ENCODE measurements at places on chromosomes 11 and 22. TPM values are rescaled to one million over a fixed set of nuclear protein-coding genes. Genes with fewer than 3 reads are reported as not detected.

HBG1 gene
- total RNA-seq, result not detected

GRCh38 chr11:111179184-111179910, 66.2 kb upstream of the POU2AF2 start:
- no peak for DNase-seq

CDC42EP2 gene
- 36.5 TPM for total RNA-seq

- DNase-seq, result no peak
Observed at GRCh38 chr11:74237541-74237940, 66.5 kb downstream of the PPME1 start.

ARFIP2 gene
- 131 TPM for total RNA-seq

GRCh38 chr11:35623621-35624168, 5.4 kb downstream of the FJX1 start:
- no peak for DNase-seq

- DNase-seq, result no peak
Observed at GRCh38 chr11:106397787-106398501, 320.5 kb downstream of the AASDHPPT start.

PTDSS2 gene
- 56.6 TPM for total RNA-seq

- no peak for DNase-seq
Observed at GRCh38 chr11:69099180-69099579, 50.4 kb downstream of the TPCN2 start.

DNA sequence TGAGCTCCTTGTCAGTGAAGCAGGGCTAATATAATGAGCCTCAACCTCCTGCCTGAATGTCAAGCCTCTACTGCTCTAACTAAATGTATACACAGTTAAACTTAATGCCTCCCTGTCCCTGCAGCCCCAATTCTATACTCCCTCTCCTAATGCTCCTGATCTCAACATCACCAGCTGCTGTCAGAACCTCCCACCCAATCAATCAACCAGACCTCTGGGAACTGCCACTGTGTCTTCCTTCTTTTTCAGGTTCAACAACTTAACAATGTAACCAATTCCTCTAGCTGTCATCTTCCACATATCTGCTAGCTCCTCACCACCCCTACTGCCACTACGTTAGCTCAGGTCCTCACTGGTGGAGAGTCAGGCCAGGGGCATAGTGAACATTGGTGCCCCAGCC, 339.8 kb upstream of the NARS2 start:
- DNase-seq, result no peak

DNA sequence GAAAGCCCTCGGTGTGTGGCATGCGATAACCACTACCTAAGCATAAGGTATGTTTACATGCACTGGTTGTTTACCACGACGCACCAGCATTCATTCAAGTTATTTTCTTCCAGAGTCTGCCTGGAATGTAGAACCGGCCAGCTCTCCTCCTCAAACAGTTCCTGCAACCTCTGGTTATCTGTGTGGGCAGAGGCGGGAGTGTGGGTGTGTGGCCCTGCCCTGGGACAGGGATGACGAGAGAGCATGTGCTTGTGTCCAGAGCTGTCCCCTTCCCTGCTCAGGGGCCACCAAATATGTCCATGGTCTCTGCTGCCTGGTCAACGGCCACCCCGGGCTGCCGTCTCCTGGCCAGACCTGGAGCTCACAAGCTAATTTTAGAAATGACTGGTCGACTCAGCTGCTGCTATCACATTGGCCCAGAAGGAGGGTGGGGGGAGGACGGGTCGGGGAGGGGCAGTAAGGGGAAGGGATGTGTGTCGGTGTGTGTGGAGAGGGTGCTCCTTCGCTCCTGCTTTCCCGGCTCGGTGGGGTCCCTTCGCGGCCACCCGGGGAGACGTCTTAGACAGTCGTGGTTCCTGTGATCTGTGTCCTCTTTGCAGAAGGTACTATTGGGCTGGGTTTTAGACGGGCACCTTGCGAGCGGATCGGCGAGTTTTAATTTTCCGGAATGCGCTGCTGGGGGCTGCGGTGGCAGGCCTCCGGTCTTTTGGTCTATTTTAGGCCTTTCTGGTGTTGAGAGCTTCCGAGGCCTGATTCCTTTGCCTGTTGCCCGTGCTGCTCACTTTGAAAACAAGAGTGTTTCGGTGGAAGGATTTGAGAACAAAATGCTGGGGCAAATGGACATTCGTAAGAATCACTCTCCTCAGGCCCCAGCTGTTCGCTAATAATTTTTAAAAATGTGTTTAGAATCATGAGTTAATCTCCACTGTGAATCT, at the start of gene MYO18B:
Gene MYO18B, plus strand, starts transcription at position 497 of the 935 bp plus-strand sequence. CDS start 18,905 bp downstream, outside the sequence.
- DNase-seq, result no peak

DNA sequence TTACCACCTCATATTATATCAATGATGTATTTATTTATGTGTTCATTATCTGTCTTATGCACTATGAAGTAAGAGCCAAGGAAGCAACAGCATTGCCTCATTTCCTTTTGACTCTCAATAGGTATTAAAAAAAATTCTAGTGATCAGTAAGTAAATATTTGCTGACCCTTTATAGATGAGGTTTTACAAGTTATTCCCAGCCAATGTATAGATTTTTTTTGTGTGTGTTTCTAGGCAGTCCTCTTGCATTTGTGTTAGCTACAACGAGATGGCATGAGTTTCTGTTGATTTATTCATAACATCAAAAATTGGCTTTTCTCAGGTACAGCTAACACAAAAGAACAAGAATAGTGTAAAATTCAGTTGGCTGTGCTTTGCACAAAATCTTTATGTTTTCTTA, 4.7 kb downstream of the OR1S2 start:
- no peak for DNase-seq

ARHGAP20 gene
- total RNA-seq, result not detected

- DNase-seq, result no peak
Observed at GRCh38 chr11:1343391-1344055, 34.1 kb upstream of the TOLLIP start.

- DNase-seq, result no peak
Observed at GRCh38 chr11:113363406-113363805, 24.2 kb upstream of the ANKK1 start.

DNA sequence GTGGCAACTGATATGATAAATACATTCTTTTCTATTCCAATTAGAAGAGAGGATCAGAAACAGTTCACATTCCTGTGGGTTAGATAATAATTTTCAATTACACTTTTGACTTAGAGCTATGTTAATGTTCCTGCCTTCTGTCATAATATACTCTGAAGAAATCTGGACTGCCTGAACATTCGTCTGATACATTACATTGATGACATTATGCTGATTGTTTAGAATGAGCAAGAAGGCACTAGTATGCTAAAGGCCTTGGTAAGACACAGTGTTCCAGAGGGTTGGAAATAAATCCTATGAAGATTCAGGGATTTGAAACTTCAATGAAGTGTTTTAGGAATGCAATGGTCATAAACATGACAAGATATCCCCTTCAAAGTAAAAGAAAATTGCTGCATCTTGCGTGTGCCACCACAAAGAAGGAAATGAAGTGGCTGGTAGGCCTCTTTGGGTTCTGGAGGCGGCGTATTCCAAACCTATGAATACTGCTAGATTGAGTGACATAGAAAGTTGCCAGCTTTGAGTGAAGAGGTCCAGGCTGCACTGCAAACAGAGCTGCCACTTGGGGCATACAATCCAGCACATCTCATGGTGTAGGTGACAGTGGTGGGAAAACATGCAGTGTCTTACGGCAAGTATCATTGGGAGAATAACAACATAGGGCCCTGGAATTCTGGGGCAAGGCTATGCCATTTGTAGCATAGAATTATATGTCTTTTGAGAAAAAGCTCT, 21.2 kb upstream of the PDE3B start:
- no peak for DNase-seq

DNA sequence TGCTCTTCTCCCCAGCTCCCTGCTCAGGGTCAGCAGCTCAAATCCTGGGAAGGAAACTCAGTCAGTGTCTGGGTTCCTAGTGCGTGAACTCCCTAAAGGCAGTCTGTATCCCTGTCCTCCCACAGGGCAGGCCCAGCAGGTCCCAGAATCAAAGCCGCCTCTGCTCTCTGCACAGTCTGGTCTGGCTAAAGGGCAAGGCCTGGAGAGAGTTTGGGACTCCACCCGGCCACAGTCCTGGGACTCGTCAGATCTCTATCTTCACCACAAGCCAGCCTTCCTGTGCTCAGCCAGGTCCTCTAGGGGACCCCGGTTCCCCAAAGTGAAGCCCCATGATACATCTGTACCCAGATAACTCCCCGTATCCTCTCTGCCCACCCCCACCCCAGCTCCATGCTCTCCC, 56.2 kb upstream of the CSNK2A3 start:
- DNase-seq, result no peak

Data from HT-29 (cell line).